ENCODE measurements at places on chromosomes 4 and X.

DNA sequence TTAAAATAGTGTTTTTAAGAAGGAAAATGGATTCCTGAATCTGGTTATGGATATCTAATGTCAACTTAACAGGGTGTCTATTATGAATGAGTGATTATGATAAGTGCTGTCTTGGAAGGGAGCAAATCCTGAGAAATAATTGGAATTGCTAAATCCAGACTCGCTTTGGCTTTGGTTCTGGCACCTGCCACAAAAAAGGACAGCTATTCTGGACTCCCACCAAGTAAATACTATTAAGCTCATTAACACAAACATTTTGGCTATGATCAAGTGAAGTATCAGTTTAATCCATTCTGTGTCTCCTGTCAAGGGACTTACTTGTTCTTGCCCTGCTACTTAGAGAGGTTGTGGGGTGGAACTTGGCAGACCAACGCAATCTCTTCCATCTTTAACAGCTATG is 403.7 kb downstream of the CENPC start:
- DNase-seq: no peak

DNA sequence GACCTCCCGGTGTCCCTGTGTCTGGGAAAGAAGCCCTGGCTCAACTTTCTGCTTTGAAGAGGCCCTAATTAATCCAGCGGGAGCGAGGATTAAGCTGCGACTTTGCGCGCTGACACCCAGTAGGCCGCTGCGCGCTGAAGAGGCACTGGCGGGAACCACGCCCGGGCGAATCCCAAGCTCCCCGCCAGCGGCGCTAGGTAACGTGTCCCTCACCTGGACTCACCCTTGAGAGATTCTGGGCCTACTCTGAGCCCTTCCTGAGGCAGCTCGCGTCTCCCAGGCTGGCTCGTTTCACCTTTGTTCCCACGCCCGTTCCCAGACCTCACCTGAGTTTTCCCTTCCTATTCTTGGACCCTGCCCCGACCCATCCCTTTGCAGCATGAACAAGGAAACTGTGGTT is 616 bp upstream of the KLHL34 start:
- DNase-seq: no peak

DNA sequence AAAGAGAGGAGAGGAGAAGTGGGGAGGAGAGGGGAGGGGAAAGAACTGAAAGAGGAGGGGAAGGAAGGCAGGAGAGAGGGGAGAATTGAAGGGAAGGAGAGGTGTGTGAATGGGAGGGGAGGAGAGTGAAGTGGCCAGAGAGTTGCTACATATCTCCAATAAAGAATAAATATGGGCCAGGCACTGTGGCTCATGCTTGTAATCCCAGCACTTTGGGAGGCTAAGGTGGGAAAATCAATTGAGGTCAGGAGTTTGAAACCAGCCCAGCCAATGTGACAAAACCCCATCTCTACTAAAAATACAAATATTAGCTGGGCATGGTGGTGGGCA is 482.4 kb downstream of the NAF1 start:
- no peak for DNase-seq

GRCh38 chr4:73725985-73726384 is 14.4 kb upstream of the CXCL8 start:
- DNase-seq: no peak

DNA sequence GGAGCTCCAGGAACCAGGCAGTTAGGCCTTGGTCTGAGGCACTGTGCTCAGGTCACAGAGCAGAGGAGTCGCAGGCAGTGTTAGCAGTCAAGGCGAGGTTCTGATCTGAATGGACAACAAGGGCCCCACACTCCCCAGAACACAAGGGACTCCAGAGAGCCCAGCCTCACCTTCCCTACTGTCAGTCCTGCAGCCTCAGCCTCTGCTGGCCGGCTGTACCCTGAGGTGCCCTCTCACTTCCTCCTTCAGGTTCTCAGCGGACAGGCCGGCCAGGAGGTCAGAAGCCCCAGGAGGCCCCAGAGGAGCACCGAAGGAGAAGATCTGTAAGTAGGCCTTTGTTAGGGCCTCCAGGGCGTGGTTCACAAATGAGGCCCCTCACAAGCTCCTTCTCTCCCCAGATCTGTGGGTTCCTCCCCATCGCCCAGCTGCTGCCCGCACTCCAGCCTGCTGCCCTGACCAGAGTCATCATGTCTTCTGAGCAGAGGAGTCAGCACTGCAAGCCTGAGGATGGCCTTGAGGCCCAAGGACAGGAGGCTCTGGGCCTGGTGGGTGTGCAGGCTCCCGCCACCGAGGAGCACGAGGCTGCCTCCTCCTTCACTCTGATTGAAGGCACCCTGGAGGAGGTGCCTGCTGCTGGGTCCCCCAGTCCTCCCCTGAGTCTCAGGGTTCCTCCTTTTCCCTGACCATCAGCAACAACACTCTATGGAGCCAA is 26.2 kb downstream of the MAGEA9 start:
- DNase-seq: no peak

- no peak for DNase-seq
These were observed 288.0 kb upstream of the SFRP2 start for GRCh38 chr4:154076921-154077320.

- no peak for DNase-seq
These were observed 169.4 kb downstream of the MAD2L1 start for GRCh38 chr4:119897260-119897659.

DNA sequence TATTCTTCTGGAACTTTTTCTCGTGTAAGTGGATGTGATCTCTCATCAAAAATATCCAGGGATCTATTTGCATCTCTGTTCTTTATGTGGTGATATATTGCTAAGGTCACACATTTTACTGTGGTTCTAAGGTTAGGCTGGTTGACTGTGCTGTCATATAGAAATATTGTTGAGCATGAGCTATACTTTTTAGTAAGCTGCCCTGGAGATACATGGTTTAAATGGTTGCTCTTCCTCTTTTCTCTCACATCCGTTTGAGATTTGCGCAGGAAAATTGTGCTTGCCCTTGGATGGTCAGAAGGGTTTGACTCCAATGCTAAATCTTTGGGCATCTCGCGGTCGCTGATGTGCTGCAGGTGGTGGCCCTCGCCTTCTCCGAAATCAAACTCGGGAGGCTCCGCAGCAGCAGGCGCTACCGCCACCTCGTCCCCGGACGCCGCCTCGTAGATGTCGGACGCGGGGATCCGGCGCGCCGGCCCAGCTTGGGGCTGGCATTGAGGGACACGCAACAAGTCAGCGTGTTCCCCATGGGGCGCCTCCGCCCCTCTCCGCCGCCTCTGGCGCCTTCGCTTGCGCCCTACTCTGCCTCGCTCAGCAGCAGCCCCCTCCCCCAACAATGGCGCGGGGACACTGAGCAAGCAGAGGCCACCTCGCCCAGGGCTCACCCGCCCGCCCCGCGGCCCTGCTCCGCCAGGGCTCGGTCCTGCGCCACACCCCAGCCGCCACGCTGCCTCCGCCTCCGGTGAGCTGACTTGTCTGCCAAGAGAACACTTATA is 154.5 kb downstream of the MSN start:
- peak; percentile 26 for DNase-seq

- no peak for DNase-seq
These were observed 158.4 kb downstream of the DCLK2 start for GRCh38 chr4:150236626-150237025.

GRCh38 chr4:174520660-174521059 is 1.6 kb downstream of the HPGD start:
- no peak for DNase-seq

GRCh38 chrX:10576777-10577447 is 43.5 kb downstream of the MID1 start:
- DNase-seq: no peak

- DNase-seq: no peak
These were observed 28.5 kb downstream of the PCDH19 start for GRCh38 chrX:100381619-100382018.

DNA sequence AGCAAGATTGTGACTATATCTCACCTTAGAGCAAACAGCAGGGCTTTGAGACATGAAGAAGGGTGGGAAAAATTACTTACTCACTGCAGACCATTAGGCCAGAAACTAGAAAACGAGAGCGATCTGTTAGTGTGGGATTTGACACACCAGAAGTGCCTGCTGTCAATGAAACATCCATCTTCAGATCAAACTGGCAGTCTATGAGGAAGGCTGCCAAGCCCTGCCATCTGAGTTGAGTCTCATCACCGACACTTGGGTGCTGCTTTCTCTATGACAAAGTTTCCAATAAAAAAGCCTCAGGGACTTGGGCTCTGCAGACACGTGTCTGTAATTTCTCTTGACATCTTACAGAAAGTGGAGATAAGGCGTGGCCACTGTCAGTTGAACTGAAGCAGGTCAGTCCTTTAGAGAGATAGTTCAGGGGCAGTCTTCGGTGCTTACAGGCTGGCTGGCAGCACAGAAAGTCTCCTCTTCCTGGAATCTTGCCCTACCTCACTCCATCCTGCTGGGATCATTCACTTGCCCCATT is 40.1 kb upstream of the LDB2 start:
- no peak for DNase-seq

GRCh38 chr4:120824946-120825345 is 97.6 kb downstream of the PRDM5 start:
- no peak for DNase-seq

GRCh38 chr4:186105647-186106321 is 1.3 kb downstream of the FAM149A start:
- no peak for DNase-seq

- DNase-seq: no peak
These were observed 153.3 kb upstream of the LNX1 start for GRCh38 chr4:53744446-53745160.

DNA sequence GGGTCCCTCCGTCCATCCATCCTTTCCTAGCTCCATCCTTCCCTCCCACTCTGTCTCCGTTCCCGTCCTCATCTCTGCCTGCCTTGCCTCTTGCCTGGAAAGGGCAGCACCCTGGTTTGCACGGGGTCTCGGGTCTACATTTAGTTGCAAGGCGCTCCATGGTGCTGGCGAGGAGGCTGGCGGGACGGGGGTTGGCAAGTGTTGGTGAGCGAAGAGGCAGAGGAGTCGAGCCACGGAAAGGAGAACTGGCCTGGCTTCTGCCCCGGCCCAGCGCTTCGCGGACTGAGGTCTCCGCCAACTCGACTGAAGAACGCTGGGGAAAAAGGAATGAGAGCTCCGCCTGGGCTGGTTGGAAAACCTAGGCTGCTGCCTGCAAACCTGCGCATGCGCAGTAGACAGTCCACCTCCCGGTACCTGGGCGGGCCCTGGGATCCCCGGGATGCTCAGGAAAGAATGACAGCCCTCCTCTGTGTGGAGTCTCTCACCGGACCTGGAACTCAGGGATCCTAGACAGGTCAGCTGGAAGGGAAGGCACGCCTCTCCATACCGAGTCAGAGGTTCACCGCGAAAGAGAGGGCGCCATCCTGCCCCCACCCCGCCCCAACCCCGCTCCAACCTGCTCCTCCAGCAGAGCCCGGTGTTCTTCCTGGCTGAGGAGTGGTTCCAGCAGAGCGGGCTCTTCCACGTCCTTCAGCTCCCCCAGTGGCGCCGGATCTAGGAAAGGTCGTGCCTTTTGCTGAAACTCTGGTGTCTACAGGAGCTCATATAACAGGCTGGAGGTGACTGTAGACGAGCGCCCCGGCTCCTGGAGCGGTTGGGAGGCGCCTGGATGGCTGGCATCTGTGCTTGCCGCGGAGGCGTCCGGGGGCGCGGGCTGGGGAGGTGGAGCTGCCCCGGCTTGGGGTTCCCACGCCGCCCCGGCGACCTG is 6.0 kb downstream of the FRG2 start:
- DNase-seq: peak; percentile 24

GRCh38 chr4:14916554-14917297 is 85.6 kb upstream of the CPEB2 start:
- DNase-seq: no peak

DNA sequence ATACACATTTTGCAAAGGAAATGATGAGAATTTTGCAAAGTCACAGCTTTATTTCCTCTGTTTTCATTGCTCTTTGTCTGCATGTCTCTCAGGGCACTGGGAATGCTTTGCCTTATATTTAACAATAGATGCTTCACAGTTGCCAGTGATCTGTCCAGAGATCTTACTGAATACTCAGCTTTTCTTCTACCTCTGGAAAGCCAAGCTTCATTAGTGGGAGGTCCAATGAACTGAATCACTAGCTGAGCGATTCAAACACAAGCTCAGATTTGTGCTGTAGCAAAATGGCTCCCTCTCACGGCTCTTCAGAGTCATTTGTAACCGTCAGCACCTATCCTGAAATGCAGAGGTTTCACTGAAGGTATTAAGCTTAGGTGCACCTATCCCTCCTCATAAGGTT is 138.9 kb downstream of the DCLK2 start:
- DNase-seq: no peak

GRCh38 chr4:83285055-83285407 is 433 bp upstream of the COQ2 start:
- DNase-seq: no peak

DNA sequence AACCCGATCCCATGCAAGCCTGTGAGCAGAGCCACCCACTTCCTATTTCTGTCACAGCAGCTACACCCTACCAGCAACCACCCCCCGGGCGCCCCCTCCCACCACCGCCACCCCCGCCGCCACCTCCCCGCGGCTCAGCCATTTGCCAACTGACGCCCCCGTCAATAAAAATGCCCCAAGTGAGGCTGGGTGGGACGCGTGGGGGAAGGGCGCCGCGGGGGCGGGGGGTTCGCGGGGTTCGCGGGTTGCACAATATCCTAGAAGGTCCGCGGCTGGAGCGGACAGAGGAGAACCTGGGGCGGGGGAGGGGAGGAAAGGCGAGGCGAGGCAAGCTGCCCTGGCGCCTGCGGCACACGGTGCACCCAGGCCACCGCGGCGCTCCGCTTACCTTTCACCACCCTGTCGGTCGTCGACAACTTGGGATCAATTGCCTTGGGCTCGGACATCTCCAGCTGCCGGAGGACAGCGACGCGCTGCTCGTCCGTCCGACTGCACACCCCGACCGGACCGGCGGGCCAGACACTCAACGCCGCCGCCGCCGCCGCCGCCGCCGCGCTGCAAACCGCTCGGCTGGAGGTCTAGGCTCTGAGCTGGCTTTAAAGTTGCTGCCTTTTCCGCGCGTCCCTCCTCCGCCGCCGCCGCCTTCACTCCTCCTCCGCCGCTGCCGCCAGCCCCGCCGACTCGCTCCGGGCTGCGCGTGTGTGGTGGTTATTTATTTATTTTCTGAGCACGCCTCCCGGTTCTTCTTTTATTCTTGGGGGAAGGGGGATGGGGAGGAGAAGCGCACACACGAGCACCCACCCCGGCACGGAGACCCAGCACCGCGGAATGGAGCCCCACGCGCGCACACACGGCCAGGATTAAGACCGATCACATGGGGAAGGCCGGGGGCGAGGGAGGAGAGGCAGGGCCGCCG is 717 bp downstream of the PPP3CA start:
- peak; percentile 36 for DNase-seq

- no peak for DNase-seq
These were observed 951.1 kb downstream of the FAT4 start for GRCh38 chr4:126265888-126266287.

- DNase-seq: peak; percentile 8
These were observed 1.0 kb upstream of the ANKRD17 start for GRCh38 chr4:73259571-73260090.

- no peak for DNase-seq
These were observed 42.5 kb downstream of the RTL9 start for GRCh38 chrX:110401135-110401534.

Measured in stimulated activated CD4-positive, alpha-beta T cell treated with anti-CD3 and anti-CD28 coated beads, Interleukin-1b, Interleukin-23, amount 100 ng/mL, for 48 hours (primary cell).